ENCODE measurements at places on chromosomes 2 and 18.

GRCh38 chr2:108266218-108266617, 22.5 kb upstream of the SULT1C2 start:
- no peak for DNase-seq
- H3K4me1 ChIP-seq = peaks cover 31% of the 10 kb centered on the region
- no peak overlapping the region for H3K27ac ChIP-seq
- no peaks in the 10 kb centered on the region for H3K36me3 ChIP-seq
- peaks cover 3% of the 10 kb centered on the region for H3K27me3 ChIP-seq

DNA sequence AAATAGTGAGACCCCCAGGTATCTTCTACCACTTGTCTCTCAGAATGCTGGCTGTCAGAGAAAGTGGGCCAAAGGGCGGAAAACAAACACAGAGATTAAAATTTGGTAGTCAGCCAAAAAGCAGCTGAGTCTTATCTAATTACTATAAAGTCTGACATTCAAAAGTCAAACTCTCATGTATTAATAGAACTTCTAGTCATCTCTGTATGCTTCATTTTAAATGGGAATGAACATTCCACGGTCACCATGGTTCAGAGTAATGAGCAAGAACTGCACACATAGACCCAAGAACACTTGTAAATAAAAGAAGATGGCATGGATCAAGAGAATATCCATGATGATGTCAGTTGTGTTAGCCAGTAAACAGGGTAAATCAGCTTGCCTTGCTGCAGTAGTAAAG, 1267.0 kb upstream of the CHAC2 start:
- no peak overlapping the region for H3K4me3 ChIP-seq
- H3K27ac ChIP-seq = no peak overlapping the region

GRCh38 chr2:11923935-11924334, 177.5 kb downstream of the LPIN1 start:
- peaks cover 13% of the 10 kb centered on the region for H3K27me3 ChIP-seq
- peaks cover 12% of the 10 kb centered on the region for H3K4me1 ChIP-seq
- H3K36me3 ChIP-seq = no peaks in the 10 kb centered on the region
- no peak for DNase-seq
- H3K27ac ChIP-seq = no peak overlapping the region

DNA sequence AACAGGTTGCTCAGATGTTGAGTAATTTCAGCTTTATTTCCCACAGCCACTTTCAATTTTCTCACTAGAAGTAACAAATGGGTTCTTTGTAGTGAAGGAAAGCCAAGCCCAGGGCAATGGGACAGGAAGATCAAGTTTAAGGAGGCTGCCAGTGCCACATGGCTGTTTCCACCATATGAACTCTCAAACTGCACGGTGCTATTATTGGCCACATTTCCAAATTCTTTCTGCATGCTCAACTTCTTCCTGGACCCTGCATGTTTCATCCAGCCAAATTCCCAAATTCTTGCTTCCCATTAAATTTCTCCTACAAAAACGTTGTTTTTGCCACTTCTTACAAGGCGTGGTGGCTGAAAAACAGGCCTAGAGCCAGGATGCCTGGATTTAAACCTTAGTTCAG, 193.3 kb upstream of the SPHKAP start:
- no peak for DNase-seq
- no peaks in the 10 kb centered on the region for H3K36me3 ChIP-seq
- no peak overlapping the region for H3K27ac ChIP-seq
- no peak overlapping the region for H3K4me3 ChIP-seq

- H3K27me3 ChIP-seq = peaks cover 99% of the 10 kb centered on the region
- H3K36me3 ChIP-seq = no peaks in the 10 kb centered on the region
Measured at GRCh38 chr18:903701-904100, 970 bp upstream of the ADCYAP1 start.

DNA sequence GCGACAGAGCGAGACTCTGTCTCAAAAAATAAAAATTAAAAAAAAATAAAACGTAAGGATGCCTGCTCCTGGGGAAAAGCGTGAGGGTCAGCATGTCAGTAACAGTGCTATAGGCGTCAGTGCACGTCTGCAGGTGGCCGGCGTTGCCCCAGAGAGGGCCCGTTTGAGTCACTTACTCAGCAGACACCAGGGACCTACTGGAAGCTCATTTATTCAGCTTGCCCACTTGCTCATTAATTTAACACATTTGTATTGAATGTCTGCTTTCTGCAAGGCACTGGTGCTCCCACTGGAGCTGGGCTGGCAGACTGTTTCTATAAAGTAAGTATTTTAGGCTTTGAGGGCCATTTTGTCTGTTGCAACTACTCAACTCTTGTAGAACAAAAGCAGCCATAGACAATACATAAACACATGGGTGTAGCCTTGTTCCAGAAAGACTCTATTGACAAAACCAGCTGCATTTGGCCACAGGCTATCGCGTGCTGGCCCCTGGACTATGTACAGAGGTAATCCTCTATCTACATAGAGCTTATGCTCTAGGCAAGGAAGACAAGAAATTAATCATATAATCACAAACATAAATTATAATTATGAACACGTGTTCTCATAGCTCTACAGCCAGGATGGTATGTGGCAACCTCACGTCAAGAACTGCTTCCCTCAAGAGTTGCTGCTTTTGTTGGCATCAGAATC, 73.2 kb downstream of the KLHL29 start:
- H3K4me1 ChIP-seq = peaks cover 43% of the 10 kb centered on the region
- no peak overlapping the region for H3K4me3 ChIP-seq
- no peaks in the 10 kb centered on the region for H3K36me3 ChIP-seq
- no peak for DNase-seq
- no peak overlapping the region for H3K27ac ChIP-seq
- H3K27me3 ChIP-seq = peaks cover 4% of the 10 kb centered on the region

DNA sequence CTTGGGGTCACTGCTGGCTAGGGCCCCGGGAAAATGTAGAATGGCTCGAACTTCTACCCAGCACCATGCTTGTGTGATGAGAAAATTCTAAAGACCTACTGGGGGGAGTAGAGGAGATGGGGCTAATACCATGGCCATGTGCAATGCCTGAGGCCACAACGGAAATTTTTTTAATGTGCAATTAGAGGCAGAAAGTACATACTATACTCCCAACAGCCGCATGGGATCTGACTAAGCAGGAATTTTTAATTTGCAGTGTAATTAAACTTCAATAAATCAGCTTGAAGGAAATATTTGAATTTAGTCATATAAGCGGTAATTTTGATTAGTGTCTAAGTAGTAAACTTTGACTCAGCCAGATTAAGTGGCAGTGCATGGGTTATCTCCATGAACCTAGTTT, 53.2 kb upstream of the CNGA3 start:
- H3K36me3 ChIP-seq = no peaks in the 10 kb centered on the region
- DNase-seq = no peak
- H3K27me3 ChIP-seq = peaks cover 6% of the 10 kb centered on the region
- peaks cover 5% of the 10 kb centered on the region for H3K4me1 ChIP-seq

DNA sequence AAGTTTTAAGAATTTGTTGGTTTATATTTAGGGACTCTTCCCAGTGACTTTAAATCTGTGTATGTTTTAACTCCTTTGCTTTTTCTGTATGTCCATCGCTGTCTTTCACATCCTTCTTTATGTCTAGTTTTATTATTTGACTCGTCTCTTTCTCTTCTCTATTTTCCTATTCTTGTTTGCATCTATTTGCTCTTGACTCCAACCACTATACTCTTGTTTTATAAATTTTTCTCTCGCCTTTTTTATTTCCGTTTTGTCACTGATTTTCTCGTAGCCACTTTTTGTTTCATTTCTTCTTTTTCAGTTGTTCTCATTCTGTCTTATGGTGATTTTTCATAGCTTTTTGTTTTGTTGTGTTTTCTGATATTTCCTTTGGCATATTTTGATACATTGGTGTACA, 170.5 kb upstream of the NETO1 start:
- H3K27me3 ChIP-seq = no peaks in the 10 kb centered on the region
- H3K36me3 ChIP-seq = no peaks in the 10 kb centered on the region
- H3K27ac ChIP-seq = peak overlapping the region; percentile 6
- H3K4me3 ChIP-seq = no peak overlapping the region
- no peak for DNase-seq

GRCh38 chr2:95004711-95005110, 20.8 kb upstream of the MAL start:
- H3K4me1 ChIP-seq = peaks cover 50% of the 10 kb centered on the region
- peak overlapping the region; percentile 13 for H3K4me3 ChIP-seq
- peaks cover 22% of the 10 kb centered on the region for H3K27me3 ChIP-seq
- DNase-seq = no peak

GRCh38 chr2:187397886-187398285, 50.2 kb downstream of the CALCRL start:
- peaks cover 4% of the 10 kb centered on the region for H3K27me3 ChIP-seq
- peaks cover 9% of the 10 kb centered on the region for H3K4me1 ChIP-seq
- H3K27ac ChIP-seq = no peak overlapping the region
- H3K36me3 ChIP-seq = no peaks in the 10 kb centered on the region

- no peaks in the 10 kb centered on the region for H3K36me3 ChIP-seq
- DNase-seq = no peak
- H3K27me3 ChIP-seq = peaks cover 25% of the 10 kb centered on the region
- H3K4me3 ChIP-seq = no peak overlapping the region
Measured at GRCh38 chr18:47669815-47670214, 260.6 kb downstream of the SMAD2 start.

- H3K4me3 ChIP-seq = no peak overlapping the region
- no peak for DNase-seq
- H3K36me3 ChIP-seq = peaks cover 70% of the 10 kb centered on the region
- no peak overlapping the region for H3K27ac ChIP-seq
- H3K4me1 ChIP-seq = no peaks in the 10 kb centered on the region
- no peaks in the 10 kb centered on the region for H3K27me3 ChIP-seq
Measured at GRCh38 chr2:206127656-206128055, 31.6 kb downstream of the NDUFS1 start.

DNA sequence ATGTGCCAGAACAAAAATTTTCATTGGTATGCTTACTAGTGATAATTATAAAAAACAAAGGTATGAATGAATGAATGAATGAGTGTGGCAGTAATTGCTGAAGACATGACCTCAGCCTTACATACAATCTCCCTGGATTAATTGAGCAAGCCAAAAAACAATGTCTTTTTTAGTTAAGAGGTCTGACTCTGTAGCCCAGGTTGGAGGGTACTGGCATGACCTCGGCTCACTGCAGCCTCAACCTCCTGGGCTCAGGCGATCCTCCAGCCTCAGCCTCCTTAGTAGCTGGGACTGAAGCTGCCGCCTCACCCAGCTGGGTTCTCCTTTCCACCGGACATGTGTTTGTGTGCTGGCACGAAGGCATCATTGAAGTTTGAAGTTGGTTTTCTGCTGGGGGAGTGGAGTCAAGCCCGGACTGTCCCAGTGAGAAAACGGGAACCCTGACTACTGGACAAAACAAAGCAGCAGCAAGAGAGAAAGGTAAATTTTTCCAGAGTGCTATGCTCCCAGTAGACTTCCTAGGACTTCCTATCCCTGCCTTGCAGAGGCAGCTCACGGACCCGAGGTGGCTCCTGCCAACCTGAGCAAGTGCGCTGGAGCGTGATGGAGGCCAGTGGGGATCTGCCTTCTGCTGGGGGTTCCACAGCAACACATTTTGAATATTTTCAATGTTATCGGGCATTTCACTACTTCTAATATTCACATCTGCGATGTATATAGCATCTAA, 6.4 kb upstream of the IMP4 start:
- no peak overlapping the region for H3K27ac ChIP-seq
- peak overlapping the region; percentile 89 for H3K4me3 ChIP-seq
- peaks cover 19% of the 10 kb centered on the region for H3K4me1 ChIP-seq
- H3K27me3 ChIP-seq = peaks cover 37% of the 10 kb centered on the region
- no peak for DNase-seq
- peaks cover 26% of the 10 kb centered on the region for H3K36me3 ChIP-seq

- no peak overlapping the region for H3K4me3 ChIP-seq
- no peak for DNase-seq
- H3K27me3 ChIP-seq = peaks cover 12% of the 10 kb centered on the region
- H3K27ac ChIP-seq = no peak overlapping the region
- peaks cover 5% of the 10 kb centered on the region for H3K36me3 ChIP-seq
Measured at GRCh38 chr2:28653892-28654662, 97.6 kb upstream of the PPP1CB start.

- peaks cover 12% of the 10 kb centered on the region for H3K27me3 ChIP-seq
- peaks cover 31% of the 10 kb centered on the region for H3K4me1 ChIP-seq
- DNase-seq = peak; percentile 29
- peak overlapping the region; percentile 46 for H3K4me3 ChIP-seq
Measured at GRCh38 chr2:217289907-217290280, 430.0 kb upstream of the TNP1 start.

DNA sequence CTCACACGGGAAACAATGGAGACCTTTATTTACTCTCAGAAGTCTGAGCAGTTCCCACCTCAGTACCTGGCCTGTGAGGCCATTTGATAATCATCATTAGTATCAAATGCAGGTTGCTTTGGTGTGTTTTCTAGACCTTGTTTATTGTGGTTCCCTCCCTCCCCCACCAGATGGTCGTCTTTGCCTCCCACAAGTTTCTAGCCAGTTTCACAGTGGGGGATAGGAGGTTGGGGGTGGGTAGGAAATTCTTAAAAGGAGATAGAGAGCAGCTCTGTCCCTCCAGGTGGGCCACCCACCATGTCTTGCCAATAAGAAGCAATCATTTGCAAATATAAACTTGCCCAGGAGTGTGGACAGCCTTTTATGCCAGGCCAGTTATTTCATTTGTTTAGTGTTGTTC, 31.3 kb downstream of the SETBP1 start:
- no peaks in the 10 kb centered on the region for H3K27me3 ChIP-seq
- H3K36me3 ChIP-seq = peaks cover 65% of the 10 kb centered on the region
- DNase-seq = no peak

DNA sequence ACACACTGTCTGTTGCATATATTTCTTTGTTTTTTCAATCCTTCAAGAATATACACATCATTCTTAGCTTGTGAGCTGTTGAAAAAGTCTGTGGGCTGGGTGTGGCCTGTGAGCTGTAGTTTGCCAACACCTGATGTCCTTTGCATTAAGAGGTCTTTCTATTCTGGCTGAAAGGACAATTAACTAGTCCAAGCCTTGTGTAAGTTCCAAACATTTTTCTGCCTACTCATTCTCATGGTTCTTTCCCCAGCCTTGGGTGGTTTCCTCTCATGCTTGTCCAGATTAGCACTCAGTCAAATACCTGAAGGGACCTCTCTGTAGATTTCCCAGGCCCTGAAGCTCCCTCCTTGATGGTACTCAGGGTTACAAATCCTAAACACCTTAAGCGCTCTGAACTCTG, 57.8 kb upstream of the NABP1 start:
- no peaks in the 10 kb centered on the region for H3K4me1 ChIP-seq
- no peak overlapping the region for H3K4me3 ChIP-seq
- no peak for DNase-seq
- peaks cover under 1% of the 10 kb centered on the region for H3K27me3 ChIP-seq

- no peaks in the 10 kb centered on the region for H3K4me1 ChIP-seq
- H3K27ac ChIP-seq = no peak overlapping the region
- H3K4me3 ChIP-seq = no peak overlapping the region
- peaks cover 12% of the 10 kb centered on the region for H3K27me3 ChIP-seq
Measured at GRCh38 chr2:86671337-86671981, 47.8 kb upstream of the RNF103 start.
